ENCODE measurements at places on chromosomes 7 and 10.

DNA sequence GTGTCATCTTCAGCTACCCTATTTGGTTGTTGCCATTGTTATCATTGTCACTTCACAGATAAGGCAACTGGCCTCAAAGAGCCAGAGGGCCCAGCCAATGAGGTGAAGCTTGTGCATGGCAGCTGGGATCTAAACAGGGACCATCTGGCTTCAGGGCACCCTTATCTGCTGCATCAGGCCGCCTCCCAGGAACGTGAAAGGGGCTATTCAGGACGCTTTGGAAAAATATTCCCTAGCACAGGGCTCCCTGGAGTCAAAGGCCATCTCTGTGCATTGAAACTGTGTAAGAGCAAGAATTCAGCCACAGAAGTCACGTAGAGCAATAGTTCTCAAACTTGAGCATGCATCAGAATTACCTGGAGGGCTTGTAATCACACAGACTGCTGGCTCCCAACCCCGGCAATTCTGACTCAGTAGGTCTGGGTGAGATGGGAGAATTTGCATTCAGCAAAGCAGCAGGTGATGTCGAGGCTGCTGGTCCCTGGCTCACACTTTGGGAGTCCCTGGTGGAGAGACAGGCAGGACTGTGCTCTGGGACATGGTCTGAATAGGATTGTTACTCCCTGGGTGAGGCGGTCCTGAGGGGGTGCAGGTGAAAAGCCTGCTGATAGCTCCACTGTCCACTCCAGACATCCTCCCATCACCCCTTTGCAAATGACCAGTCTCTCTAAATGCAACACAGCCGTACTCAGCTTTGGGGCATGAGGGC lies 21.5 kb upstream of the PLEKHA1 start:
- DNase-seq, result no peak

DNA sequence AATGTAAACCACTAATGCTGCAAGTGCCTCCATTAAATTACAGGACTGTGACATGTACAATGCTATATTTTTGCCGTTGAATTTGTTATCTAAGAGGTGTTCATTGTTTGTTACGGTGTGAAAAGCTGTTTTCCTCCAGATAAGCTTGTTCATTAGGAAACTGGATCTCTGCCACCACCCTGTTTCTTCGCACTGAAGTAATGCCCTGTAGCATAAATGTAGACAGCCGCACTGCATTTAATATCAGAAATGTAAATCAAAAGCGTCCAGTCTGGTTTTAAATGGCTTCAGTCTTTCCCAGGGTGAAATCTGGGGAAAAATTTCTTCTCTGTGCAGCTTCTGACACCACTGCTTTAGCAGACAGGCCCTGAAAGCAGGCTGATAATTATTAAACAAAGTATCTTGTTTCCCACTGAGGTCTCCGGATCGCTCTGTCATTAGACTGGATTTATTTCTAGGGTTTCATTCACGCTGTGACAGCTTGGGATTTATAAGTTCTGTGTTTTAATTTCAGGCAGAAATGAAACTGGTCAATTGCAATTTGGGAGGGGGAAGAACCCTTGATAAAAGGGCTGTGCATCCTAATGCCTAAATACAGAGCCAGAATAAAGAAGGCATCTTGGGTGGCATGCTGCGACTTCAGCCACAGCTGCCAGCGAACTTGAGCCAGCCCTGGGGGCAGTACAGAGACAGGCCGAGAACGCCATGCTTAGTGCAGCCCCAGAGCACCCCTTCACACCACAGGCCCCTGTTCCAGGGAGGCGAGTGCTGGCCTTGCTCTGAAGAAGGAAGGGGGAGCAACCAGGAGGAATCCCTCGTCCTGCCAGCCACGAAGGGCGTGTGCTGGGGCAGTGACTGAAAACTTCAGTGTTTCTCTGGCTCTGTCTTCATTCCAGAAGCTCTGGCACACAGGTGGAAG lies 547.7 kb upstream of the GALNT17 start:
- no peak for DNase-seq

- no peak for DNase-seq
Observed at GRCh38 chr7:103851357-103851756, 138.1 kb downstream of the RELN start.

DNA sequence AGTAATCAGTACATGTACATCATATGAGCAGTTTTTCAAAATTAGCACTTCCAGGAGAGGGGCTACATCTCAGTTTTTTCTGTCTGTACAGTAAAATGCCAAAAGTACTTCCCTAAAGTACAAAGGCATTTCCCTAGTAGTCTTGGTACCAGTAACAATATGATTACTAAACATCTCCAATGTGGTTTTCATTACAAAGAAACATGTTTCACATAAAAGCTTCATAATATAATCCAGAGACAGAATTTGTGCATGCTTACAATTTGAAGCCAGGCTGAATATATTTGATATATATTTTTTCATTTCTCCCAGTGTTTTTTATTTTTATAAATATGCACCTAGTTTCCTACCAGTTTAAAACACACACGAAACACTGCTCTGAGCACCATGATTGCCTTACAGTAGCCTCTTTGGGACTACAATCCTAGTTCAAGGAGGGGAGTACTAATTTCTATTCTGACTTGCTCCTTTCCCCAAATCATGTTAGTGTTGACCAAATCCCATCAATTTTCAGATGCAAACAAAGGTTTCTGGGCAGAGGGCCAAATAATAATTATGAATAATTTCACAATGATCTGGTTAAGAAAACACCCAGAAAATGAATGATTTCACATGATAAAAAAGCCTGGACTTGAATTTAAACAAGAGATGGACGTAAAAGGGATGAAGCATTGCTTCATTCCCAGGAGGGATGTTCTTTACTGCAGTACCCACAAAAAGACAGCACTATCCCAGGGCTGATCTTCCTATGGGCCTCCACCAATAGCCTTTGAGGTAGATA lies 201.3 kb downstream of the SLC25A13 start:
- DNase-seq, result no peak

DNA sequence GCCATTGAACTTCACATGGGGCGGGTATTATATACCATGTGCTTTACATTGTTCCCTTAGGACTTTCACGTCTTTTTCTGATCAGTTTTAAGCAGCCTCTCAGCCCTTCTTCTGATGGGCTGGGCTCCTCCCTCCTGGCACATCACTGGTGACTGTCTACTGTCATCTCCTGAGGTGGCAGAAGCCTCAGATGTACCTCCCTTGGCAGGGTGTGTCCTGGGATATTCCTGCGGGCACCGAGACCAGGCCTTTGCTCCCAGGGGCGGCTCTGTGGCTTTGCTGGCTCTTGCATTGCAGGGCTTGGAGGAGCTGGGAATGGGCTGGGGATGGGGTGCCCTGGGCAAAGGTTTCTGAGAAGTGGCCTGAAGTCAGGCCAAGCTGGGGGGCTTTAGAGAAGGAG lies 34.6 kb upstream of the GOLGA7B start:
- no peak for DNase-seq

- no peak for DNase-seq
Observed at GRCh38 chr7:69906283-69906995, 308.2 kb downstream of the AUTS2 start.

GRCh38 chr10:91879515-91880170 lies 29.6 kb downstream of the FGFBP3 start:
- DNase-seq, result no peak

DNA sequence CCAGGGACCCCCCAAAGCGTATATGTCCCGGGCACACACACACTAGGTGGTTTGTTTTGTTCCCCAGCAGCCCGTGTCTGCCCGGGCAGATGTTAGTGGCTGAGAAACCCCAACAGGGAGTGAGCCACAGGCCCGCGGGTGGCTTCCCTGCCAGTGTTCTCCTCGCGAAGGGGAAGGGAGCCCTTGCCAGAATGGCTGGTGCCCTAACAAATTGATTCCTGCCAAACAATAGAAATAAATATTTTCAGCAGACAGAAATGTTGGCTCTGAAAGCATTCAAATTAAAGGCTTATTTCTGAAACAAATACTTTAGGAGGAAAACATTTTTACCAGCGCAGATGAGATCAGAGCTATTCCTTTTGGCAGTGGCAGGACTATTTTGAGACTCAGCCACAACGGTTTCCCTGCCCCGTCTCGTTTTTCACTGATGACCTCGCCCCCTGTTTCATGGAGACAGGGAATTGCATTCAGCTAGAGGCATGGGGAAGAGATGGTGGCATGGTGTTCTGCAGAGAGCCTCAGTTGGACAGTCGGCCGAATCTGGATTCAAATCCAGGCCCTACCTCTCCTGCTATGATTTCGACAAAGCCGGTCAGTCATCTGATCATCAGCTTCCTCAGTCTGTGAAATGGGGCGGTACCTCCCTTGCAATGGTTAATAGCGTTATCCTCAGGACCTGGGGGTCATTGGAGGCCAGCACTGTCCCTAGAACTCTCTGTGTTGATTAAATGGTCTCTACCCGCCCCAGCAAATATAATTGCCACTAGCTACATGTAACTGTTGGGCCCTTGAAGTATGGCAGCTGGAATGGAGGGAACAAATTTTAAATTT lies 84.5 kb downstream of the CUX1 start:
- no peak for DNase-seq

- peak; percentile 75 for DNase-seq
Observed at GRCh38 chr10:75593692-75594556, 162.5 kb downstream of the LRMDA start.

DNA sequence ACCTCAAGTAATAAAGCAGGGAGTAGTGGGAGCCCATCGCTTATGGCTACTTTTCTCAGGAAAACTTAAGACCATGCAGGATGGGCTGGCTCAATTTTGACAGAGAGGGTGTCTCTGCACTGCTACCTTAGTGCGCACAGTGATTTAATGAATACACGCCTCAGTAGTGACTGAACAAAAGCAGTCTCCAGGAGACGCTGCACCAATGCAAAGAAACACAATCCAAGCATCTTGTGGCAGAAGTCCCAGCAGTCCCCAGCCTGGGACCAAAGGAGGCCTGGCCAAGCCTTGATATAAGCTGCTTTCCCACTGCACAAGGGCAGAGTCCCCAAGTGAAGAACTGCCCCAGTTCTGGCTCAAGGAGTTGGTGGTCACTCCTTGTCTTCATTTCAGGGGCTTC lies 368.9 kb downstream of the KCNMA1 start:
- DNase-seq, result no peak

DNA sequence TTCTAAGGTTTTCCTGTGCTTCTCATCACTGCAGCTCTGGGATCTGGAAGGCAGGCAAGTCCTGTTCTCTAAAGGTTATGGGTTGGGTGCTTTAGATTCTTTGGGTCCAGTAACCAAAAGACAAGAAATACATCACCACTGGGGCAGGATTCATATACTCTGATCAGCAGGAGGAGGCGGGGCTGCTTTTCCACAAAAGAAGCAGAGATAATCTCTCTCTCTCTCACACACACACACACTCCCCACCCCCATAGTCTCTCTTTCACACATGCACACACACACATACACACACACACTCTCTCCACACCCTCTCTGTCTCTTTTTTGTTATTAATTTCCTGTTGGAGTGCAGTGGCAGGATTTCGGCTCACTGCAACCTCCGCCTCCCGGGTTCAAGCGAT lies 13.0 kb upstream of the ACBD5 start:
- DNase-seq, result no peak

DNA sequence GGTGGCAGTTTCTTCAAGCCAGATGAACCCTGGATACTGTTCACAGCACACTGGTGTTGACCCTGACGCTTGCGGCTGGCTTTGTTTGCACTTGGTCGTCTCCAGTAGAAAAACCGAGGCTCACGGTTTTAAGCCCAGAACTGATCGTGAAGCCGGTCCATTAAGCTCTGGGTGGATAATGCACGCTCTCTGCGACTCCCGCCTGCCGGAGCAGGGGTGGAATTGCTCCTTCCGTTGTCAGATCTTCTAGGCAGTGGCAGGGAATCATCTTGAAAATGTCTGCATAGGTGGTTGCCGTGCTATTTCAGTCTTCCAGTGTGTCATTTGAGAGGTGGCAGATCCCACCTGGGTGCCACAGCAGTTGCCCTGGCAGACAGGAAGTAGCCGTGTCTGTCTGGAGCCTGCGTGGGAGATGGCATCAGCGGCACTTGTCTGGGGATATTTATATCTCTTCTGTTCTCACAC lies 35.9 kb upstream of the AP5Z1 start:
- DNase-seq, result no peak

DNA sequence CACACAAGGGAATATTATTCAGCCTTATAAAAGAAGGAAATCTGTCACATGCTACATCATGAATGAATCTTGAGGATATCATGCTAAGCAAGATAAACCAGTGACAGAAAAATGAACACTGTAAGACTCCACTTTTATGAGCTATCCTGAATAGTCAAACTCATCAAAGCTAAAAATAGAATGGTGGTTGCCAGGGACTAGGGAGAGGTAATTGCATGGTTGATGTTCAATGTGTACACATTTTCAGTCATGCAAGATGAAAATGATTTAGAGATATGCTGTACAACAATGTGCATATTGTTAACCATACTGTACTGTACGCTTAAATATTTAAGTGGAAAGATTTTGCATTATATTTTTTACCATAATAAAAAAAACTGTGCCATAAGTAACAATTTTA lies 1349.1 kb downstream of the XPNPEP1 start:
- DNase-seq, result no peak

DNA sequence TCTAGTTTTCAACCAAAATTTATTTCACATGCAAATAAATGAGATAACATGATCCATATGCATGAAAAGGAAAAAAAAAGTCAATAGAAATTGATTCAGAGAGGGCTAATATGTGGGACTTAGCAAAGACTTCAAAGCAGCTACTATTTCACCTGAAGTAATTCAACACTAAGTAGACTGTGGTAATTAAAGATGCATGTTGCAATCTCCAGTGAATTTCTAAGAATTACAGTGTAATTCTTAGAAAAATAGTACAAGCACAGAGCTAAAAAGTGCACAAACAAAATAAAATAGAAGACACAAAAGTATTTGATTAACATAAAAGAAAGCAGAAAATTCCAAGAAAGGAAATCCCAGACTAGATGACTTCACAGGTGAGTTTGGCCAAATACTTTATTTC lies 25.7 kb downstream of the GPR22 start:
- no peak for DNase-seq

DNA sequence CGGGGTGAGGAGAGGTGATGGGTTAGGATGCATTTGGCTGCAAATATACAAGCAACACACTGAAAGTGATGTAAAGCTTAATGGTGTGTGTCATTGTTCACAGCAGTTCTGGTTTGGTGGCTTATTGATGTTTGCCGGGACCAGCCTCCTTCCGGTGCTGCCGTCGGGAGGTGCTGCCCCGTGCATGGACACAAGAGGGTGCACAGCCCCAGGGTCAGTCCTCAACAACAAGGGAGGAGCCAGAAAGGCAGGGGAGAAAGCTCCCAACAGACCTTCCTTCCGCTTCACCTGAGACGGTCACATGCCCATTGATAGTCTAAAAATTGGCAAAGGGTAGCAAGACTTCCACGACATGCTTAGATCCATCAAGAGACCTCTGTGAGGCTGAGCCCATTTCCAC lies 9.5 kb downstream of the RNF32 start:
- DNase-seq, result peak; percentile 68
